ENCODE measurements at places on chromosomes 3 and 15.

GRCh38 chr3:37024820-37025405, 31.6 kb downstream of the MLH1 start:
- no peak for DNase-seq

GRCh38 chr3:125591116-125591760, 4.1 kb downstream of the OSBPL11 start:
- no peak for DNase-seq

DNA sequence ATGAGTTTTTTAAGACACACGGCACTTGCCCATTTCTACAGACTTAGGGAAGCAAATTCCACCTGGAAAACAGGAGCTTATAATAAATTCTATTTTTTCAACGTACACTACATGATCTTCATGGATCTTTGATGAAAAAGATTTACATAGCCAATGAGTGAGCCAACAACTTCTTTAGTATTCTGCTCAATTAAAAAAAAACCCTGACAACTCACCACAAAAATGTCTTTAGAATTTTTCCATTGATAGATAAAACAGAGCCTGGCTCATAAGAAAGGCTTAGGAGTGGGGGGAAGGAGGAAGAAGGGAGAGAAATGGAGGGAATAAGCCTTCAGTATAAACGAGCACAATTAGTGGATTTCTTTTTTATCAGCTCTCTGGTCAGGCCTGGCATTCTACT, 126.7 kb downstream of the ATP10A start:
- DNase-seq, result no peak

DNA sequence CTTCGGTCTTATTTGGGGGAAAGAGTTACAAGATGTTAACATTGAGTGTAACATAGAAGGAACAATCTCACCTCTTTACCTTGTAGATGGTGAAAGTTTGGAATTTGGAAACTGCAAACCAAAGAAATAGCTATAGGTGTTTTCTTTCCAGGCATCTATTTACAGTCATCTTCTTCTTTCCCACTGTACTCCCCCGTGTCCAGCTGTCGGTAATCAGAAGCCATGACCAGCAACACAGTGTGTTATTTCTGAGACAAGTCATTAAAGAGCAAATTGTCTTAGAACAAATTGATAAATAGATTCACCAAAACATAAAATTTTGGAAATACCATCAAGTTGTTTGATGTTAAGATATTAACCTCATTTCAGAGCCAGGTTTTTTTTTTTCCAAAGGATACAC, 590.5 kb upstream of the NAALADL2 start:
- DNase-seq, result no peak

GRCh38 chr15:76961268-76962011, 29.9 kb downstream of the RCN2 start:
- DNase-seq, result no peak

DNA sequence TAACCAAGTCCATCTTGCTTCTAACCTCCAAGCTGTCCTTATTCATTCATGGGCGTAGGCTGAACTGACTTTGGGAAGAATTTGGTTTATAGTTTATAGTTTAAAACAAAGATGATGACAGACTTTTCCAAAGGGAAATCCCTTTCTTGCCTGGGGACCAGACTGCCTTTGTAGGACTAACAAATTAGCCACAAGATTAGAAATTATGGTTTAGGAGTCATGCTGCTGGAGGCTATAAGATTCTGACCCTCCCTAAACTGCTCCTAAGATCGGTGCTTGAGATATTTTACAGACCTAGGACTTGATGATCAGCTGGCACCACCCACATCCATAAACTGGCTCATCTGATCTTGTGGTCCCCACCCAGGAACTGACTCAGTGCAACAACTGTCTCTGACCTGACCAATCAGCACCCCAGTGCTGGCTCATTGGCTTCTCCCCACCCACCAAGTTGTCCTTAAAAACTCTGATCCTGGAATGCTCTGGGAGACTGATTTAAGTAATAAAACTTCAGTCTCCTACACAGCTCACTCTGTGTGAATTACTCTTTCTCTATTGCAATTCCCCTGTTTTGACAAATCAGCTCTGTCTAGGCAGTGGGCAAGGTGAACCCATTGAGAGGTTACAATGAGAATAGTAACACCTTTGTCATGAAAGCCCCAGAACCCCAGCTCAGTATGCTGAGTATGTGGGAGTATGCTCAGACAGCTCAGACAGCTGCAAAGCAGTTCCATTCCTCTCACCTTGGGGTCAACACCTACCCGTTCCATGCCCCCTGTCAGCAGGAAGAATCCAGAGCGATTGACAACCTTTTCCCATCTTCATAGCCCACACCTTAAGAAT, 51.6 kb upstream of the C15orf39 start:
- DNase-seq, result no peak

- no peak for DNase-seq
Measured at GRCh38 chr3:46922426-46922825, 44.9 kb downstream of the PTH1R start.

DNA sequence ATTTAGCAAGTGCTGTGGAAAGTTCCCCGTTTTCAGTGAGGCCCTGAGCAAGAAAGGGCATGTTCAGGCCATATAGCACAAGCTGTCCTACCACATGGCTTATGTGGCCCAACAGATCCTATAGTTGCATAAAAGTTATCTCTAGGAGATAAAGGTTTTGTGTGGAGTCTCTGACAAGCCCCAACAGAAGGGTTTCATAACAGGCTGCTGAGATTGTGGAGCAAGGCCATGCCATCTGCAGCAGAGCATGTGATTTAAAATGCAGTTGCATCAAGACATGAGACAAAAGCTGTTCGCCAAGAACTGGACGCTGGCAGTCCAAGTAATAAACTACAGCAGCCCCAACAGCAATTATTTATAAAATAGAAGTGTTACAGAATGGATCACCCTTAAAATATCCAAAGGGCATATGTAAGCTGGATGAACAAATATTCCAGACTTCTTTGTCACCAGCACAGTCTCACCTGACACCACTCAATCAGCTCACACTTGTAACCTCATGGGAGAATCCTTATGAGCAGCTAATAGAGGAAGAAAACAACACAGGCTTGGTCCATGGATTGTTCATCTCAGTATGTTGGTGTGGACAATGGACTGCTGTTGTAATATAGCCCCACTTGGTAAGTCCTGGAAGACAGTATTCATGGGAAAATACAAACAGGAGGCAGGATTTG, 14.4 kb upstream of the CLDN1 start:
- DNase-seq, result no peak

- no peak for DNase-seq
Measured at GRCh38 chr15:95522533-95522932, 808.0 kb upstream of the NR2F2 start.

- no peak for DNase-seq
Measured at GRCh38 chr15:100572362-100572983, 29.5 kb downstream of the LINS1 start.

DNA sequence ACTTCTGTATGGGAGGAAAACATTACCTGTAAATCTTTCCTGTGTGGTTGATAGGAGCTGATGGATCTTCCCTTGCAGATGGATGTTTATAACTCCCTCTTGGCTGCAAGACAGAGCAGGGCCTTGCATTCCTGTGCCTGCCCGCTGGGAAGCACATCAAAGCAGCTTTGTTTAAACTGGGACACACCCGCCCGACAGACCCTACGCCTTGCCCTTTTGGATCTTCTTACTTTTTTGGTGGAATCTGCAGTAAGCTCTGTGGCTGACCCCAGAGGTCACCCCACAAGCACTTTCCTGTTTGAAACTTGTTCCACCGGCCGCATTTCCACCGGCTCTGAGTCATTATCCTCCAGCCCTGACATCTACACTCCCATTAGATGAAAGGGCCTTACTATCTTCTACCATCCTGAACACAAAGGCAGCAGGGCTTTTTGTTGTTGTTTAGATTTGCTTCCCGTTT, 244.1 kb upstream of the STT3B start:
- DNase-seq, result no peak

DNA sequence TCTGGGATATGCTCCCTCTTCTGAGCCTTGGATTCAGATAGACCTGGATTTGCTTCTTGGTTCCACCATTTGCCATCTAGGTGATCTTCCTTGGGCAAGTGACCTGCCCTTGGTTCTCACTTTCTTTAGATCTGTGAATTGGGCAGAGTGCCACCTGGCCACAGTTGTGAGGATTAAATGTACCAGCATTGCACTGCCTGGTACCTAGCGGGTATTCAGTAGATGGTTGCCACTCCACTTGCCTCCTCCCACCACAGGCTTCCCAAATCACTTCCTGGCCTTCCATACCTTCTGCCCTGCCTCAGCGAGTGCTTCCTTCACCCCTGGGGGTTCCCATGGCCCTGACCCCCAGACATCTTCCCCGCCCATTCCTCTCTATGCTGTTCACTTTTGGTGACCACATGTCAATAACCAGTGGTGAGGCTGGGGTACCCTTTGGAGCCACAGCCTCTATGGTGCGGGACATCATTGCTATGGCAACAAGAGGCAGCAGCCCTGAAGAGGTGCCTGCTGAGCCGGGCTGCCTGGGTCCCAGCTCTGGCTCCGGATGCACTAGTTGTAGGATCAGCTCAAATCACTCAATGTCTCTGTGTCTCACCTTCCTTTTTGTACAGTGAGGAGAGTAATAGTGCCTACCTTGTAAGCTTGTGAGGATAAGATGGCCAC, 40.5 kb downstream of the CMTM7 start:
- no peak for DNase-seq

GRCh38 chr3:41430886-41431285, 231.6 kb downstream of the CTNNB1 start:
- no peak for DNase-seq

DNA sequence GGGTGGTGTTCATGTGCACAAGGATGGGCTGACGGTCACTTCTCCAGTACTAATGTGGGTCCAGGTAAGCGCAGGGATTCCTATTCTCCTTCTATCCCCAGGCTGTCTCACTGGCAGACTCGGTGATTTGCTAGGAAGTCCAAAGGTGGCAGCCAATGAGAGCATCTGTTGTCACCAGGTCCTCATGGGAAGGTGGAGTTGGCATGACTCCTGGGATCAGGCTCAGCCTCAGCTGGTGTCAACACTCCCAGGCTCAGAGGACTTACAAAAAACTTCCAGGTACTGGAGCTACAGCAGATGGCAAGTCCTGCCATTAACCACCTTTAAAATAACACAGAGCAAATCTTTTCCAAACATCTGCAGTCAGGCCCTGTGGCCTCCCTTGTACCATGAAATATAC, 13.8 kb downstream of the XYLB start:
- no peak for DNase-seq

- DNase-seq, result no peak
Measured at GRCh38 chr15:85615930-85616329, 178.8 kb downstream of the KLHL25 start.

DNA sequence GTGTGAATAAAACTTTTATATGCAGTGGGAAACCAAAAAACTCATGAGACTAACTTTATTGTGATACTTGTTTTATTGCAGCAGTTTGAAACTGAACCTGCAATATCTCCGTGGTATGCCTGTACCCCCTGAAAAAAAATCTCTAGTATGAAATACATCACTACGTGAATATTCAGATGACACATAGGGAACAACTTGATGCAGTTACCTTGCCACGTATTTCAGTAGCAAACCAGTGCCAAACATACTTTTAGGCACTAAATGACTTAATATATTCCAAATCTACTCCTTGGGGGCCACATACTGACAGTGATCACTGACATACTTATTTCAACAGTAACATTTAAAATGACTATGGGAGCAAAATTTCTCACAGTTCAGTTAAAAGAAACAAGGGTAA, 13.8 kb downstream of the CRBN start:
- DNase-seq, result no peak

DNA sequence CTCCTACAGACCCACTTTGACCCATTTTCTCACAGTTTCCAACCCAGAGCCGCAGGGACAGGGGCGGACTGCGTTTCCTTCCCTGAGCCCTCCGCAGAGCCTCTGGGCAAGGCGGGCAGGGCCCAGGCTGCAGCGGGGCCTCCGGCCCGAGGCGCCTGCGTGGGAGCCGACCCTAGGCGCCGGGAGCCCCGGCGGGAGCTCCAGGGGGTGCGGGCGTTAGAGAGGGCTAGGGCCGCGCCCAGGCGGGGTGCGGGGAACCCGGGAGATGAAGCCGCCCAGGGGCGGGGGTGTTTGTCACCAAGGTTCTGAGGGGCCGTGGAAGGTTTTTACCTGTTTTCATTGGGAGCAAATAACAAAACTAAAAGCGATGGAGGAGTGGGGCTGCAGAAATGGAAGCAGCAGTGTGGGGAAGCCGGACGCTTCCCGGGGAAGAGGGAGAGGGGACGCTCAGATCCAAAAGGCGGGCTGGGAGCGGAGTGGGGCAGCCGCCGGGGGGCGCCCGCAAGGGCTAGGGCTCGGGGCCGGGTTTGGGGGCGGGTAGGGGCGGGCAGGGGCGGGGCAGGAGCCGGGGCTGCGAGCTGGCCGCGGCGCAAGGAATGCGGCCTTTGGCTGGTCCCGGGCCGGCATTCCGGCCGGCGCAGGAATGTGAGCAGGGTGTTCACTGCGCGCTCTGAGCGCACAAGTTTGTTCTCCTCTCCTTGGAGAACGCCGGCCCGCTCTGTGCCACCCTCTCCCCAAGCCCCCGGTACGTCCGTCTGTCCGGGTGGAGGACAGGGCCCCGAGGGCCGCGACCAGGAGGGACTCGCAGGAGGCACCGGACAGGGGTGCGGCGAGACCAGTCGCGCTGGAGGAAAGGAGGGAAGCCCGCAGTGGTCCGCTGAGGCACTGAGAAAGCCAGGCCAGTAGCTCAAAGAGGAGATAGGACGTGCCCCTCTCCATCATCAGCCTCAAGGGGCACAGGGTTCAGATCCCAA, 61.1 kb downstream of the AMOTL2 start:
- DNase-seq, result peak; percentile 55

GRCh38 chr3:195008816-195009215, 262.1 kb downstream of the XXYLT1 start:
- no peak for DNase-seq

- DNase-seq, result no peak
Measured at GRCh38 chr3:118057086-118057485, 977.6 kb downstream of the IGSF11 start.

DNA sequence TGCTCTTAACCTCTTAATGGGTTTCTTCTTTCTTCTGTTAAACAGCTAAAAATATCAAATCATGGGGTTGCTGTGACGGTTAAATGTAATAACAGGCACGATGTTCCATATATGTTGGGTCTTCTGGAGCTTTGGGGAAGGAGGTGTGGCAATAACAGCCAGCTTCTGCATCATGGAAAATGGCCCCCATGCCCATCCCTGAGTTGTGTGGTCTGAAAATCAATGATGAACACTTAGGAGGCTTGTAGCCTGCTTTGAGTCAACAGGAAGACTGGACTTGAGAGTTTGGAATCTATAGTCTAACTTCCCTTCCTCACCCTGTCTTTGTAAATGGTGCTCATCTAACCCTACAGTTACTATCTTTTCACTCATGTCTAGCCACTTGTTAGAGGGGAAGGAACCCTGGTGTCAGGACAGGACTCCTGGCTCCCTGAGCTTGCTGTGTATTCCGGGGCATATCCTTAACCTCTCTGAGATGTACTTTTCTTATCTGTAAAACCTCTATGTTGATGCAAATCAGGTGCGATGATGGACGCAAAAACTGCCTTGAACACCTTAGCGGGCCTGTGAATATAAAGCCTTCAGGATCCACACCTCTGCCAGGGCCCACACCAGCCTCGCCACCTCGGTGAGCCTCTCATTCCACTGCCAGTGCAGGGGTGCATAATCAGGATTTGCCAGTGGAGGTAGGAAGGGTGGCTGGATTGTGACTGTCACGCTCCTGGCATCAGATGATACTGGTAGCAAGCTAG, 27.5 kb downstream of the SMAD3 start:
- DNase-seq, result no peak
